Activated CD8-positive, alpha-beta memory T cell treated with anti-CD3 and anti-CD28 coated beads for 48 hours (primary cell): ENCODE measurements at places on chromosomes 7 and 10.

DNA sequence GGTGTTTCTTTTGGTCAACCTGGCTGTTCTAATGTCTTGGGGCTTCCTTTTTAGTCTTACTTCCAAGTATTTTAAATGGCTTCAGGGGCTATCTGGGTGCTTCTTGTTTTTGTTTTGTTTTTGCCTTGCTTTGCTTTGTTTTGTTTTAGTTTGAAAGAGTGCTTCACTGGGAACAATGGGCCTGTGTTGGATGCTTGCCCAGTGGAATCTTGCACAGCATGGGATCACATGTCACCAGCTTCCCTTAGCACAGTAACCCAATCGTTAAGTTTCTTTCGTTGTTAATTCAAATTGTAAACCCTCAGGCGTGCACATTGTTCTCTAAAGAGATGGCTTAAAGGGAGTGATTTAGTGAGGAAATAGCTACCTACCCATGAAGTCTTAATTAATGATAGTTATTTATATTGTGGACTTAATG lies 8.9 kb downstream of the COL17A1 start:
- no peak for DNase-seq

DNA sequence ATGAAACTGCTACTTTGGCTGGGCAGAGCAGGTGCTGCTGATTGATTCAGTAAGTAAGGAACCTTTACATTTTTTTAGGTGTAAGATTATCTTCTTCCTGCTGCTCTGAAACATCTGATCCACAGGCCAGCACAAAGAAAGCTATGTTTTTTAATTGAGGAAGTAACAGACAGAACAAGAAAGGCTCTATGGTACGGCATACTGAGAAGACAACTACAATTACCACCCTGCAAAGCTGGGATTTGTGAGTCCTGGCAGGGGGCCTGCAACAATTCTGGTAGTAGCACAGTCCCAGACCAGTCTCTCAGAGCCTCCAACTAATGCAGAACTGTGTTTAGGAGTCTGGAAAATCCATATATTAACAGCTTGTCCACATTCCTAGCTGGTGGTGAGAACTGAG lies 103.0 kb upstream of the LRRTM3 start:
- DNase-seq = no peak

DNA sequence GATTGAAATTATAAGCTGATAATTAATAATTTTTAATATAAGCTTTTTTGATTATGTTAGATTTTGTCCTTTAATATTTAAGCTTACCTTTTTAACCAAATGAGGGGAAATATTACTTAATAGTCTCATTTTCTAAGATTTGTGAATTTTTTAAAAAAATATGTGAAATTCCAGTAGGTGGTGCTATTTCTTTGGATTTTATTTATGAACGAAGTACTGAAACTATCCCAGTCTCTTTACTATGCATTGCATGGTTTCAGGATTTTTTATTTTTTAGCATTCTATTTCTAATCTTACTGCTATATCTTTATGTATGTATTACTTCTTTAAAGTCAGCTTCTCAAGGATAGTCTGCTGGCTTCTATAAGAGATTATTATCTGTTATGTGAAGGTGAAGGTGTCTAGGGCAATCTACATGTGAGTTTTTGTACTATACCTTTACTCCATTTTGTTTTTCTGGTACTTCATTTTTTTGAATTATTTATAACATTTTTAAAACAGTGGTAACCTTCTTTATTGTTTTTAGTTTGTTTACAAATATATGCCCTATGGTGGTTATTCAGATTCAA lies 78.3 kb downstream of the ATRNL1 start:
- DNase-seq = no peak

GRCh38 chr7:94170836-94171235 lies 166.7 kb upstream of the BET1 start:
- DNase-seq = no peak

- no peak for DNase-seq
Measured at GRCh38 chr7:122770686-122771335, 68.1 kb upstream of the RNF148 start.
